ENCODE measurements at places on chromosomes 2 and 18.

- no peak for DNase-seq
These were observed 109.8 kb downstream of the AGAP1 start for GRCh38 chr2:235603659-235604058.

DNA sequence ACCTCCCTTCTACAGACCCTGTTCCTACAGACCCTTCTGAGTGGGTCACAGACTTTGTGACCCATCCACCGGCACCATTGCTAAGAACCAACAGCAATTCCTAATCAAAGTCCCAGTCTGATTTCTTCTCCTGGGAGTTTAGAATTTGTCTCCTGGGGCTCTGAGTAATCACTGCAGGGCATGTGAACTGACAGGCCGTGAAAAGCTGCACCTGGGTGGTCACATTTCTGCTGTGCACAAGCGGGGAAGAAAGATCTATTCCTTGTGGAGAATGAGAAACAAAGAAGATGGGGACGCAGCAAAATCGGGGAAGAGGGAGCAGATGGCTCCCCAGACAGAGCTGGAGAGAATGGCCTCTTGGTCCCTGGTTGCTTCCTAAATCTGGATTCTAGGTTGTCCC is 151.0 kb downstream of the ARL4C start:
- no peak for DNase-seq

- no peak for DNase-seq
These were observed 29.6 kb downstream of the TNS1 start for GRCh38 chr2:217973008-217973787.

- DNase-seq: no peak
These were observed 151.8 kb upstream of the STK17B start for GRCh38 chr2:196322973-196323810.

GRCh38 chr2:146532509-146533147 is 1312.2 kb upstream of the ACVR2A start:
- DNase-seq: no peak

DNA sequence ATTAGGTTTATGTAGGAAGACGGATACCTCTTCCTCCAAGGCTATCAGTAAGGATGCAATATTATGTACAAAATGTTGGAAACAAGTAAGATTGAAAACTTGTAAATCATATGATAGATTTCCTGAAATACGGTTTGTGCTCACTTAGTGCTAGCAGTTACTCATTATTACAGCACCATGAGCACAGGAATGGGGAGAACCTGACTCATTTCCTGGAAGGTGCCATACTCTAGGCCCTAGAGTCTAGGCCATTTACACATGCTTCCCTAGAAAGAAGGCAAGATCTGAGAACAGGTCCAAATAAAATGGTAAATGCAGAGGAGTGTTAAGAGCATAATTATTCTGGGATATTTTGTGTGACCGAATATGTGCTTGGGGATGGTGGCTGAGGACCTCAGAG is 467.7 kb upstream of the CELF4 start:
- DNase-seq: no peak

GRCh38 chr2:55169359-55169758 is 62.7 kb downstream of the CLHC1 start:
- DNase-seq: no peak

DNA sequence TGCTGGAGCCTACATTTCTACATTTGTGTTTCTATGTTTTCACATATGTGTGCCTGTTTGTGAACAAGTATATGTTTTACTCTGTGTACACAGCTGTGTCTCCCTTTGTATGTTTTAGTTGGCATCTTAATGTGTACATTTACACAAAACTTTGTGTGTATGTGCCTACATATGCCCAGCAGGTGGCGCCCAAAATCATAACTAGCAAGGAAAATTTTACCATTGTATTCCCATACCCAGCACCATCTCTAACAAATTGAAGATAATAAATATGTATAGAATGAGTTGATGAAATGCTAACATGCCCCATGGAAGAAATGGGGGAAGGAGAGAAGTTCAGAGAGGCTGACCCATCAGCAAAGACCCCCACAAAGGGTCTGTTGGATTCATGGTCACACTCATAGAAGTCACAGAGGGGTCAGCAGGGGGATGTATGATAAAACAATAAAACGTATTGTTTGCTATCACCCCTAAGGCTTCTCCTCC is 48.1 kb downstream of the PKDCC start:
- DNase-seq: peak; percentile 70

GRCh38 chr2:3000968-3001367 is 376.6 kb downstream of the EIPR1 start:
- DNase-seq: no peak

GRCh38 chr2:237542001-237542704 is 24.2 kb upstream of the PRLH start:
- DNase-seq: no peak

DNA sequence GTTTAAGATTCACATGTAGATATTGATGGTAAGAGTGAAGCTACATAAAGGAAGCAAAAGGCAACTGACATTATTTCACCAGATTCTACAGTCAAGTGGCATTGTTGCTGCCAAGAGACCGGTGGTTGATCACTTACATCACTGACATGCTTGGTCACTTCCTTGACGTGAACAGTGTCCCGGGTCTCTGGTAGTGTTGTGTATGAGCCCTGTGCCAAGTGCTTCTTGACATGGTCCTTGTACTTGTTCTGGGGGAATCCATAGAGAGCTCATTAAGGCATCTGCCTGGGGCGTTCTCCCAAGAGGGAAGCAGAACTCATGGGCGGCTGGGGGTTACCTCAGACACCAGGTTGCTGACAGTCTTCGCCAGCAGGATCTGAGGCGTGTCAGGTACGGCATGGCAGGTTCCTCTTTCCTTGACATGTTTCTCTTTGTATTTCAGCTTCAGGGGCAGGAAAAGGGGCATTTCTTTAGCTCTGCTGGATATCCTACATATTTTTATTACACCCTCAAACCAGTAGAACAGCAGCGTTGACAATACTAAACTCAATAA is 116.2 kb downstream of the RIF1 start:
- DNase-seq: peak; percentile 75

DNA sequence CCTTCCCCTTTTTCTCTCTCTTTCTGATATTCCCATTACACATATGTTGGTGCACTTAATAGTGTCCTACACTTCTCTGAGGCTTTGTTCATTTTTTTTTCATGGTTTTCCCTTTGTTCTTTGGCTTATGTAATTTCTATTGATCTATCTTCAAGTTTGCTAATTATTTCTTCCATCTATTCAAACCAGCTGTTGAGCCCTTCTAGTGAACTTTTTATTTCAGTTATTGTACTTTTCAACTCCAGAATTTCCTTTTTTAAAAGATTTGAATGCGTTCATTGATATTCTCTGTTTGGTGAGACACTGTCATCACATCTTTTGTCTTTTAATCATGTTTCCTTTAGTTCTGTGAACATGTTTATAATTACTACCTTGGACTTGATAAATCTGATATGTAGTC is 118.2 kb downstream of the ARHGEF4 start:
- no peak for DNase-seq

- no peak for DNase-seq
These were observed 221.0 kb upstream of the MMADHC start for GRCh38 chr2:149808556-149808955.

DNA sequence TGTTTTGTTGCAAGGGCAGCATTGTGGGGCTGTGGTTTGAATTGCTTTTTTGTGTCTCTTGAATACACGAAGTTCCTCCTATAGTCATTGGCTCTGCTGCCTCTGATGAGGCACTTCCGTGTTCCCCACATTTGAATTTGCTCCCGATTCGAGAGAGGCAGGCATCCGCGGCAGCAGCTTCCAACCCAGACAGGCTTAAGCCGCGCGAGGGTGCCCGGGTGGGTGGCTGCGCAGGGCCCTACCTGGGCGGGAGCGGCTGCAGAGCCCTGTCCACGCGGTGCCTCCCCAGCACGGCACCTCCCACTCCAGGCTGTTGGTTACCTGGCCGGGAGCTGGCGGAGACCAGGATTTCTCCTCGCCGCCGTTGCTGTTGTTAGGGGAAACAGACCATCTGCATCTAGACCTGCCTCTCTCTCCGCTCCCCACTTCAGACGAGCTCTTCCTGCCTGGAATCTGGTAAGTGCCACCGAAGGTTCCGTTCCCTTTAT is 151.3 kb downstream of the NEDD4L start:
- no peak for DNase-seq

GRCh38 chr2:98315957-98316356 is 30.3 kb upstream of the CNGA3 start:
- DNase-seq: no peak

- DNase-seq: no peak
These were observed 19.3 kb downstream of the TYMS start for GRCh38 chr18:676736-677135.

Measured in common myeloid progenitor, CD34-positive (primary cell).